CD4-positive, alpha-beta T cell treated with Interleukin-17A for 4 hours (primary cell): ENCODE measurements at places on chromosomes 6 and 20.

DNA sequence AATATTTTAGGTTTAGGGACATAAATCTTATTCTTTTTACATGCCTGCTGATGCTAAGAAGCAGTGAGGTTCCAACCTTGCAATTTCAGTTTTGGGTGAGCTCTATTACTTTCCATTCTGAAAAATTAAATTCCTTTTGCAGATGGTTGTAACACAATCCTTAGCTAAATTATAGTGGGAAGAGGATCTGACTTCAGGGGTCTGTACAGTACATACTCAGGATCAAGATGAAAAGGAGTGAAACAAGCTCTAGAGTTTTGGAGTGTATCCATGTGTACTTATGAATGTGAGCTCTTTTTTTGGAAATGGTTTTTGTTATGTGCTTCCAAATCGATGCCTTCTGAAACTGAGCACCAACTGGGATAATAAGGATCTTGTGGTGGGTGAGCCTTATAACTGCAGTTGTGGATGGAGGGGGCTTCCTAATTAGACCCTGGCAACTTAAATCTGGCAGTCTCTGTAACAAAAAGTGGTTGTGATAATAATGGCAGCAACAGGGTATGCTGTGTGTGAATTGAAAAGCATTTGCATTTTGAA lies 218.8 kb upstream of the MAP3K7 start:
- DNase-seq, result no peak

DNA sequence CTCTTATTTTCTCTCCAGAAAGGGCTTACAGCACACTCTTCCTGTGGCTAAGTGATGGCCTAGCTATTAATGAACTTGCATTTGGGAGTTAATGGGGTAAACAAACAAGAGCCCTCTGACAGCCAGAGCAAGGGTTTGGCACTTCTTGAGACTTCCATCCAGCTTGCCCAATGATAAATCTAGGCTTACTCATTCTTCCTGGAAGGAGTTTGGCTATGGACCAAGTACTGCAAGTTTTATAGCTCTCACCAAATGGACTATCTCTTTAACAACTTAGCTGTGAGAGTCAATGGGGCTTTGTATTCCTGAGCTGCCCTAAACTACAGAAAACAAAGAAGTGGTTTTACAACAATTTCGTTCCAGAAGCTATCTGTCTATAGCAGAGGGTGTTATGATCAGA lies 16.7 kb upstream of the PI3 start:
- DNase-seq, result no peak

- peak; percentile 57 for DNase-seq
Measured at GRCh38 chr20:51542033-51542570, 417 bp downstream of the NFATC2 start.

GRCh38 chr6:113989675-113990074 lies 18.7 kb upstream of the HDAC2 start:
- DNase-seq, result no peak

- no peak for DNase-seq
Measured at GRCh38 chr20:48463916-48464315, 363.9 kb downstream of the PREX1 start.

GRCh38 chr6:99288668-99289067 lies 60.8 kb downstream of the FAXC start:
- no peak for DNase-seq

DNA sequence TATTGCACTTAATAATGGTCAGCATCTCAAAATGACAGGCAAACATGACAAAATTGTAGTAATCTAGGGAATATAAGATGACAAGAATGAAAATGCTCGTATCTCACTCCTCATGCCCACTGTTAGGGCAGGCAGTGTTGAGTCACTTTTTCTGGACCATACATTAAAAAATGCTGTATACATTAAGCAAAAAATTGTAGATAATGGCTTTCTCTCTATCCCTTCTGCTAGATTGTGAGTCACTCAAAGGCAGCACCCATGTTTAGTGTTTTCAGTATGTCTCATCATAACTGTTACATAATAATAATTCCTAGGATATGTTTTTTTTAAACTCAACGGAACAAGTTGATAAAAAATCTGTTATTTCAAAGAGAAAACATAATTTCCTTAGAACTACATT lies 199.3 kb downstream of the TENT5A start:
- DNase-seq, result no peak

- no peak for DNase-seq
Measured at GRCh38 chr6:56868687-56869086, 86.2 kb upstream of the BEND6 start.

- DNase-seq, result no peak
Measured at GRCh38 chr6:91173186-91173585, 586.3 kb upstream of the MAP3K7 start.

GRCh38 chr6:3610921-3611320 lies 140.6 kb downstream of the PXDC1 start:
- DNase-seq, result no peak
